AG04450 (cell line): ENCODE measurements at places on chromosomes 13 and 19.

DNA sequence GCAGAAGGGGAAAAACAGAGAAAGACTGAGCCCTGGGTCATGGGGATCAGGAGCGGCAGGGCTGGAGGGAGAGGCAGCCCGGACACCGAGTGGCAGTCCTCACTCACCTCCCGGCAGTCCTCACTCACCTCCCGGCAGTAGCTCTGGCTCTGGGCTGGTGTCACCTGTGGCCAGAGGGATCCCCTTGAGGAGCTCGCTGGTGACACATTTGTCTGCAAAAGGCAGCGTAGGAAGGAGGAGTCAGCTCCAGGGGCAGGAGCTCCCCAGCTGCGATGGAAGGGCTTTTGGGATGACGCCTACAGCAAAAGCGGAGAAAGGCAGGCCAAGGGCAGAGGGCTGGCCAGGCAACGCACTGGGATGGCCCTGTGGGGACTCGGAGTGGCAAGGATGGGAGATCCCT, 739 bp downstream of the EIF3G start:
- DNase-seq = no peak

- DNase-seq = no peak
Observed at GRCh38 chr13:94674609-94675348, 37.6 kb downstream of the SOX21 start.

DNA sequence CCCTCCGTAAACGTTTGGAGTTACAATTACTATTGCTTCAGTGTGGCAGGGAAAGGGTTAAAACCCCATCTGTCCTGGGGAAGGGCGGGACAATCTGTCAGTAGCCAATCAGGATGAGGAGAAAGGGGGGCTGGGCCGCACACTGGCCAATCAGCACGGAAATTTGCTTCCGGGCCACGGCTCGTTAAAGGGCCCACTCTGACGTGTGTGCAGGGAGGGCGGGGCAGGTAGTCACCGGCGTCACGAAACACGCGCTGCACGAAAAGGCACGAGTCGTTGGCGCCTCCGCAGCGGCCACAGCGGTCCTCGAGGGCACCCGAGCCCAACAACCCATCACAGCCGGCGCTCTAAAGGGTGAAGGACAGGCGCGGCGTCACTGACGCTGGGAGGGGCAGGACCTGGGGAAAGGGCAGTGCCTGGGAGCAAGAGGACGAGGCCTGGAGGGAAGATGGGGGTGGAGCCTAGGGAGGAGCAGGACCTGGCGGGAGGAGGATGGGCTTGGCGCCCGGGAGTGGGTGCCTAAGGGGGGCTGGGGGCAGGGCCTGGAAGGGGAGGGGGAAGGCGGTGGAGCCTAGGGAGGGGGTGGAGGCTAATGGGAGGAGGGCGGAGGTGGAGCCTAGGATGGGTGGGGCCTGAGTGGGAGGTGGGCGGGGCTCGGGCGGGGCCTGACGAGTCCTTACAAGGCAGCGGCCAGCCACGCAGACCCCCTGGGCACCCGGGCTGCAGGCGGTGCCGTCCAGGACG, 4.9 kb downstream of the ADAMTSL5 start:
- peak; percentile 91 for DNase-seq

DNA sequence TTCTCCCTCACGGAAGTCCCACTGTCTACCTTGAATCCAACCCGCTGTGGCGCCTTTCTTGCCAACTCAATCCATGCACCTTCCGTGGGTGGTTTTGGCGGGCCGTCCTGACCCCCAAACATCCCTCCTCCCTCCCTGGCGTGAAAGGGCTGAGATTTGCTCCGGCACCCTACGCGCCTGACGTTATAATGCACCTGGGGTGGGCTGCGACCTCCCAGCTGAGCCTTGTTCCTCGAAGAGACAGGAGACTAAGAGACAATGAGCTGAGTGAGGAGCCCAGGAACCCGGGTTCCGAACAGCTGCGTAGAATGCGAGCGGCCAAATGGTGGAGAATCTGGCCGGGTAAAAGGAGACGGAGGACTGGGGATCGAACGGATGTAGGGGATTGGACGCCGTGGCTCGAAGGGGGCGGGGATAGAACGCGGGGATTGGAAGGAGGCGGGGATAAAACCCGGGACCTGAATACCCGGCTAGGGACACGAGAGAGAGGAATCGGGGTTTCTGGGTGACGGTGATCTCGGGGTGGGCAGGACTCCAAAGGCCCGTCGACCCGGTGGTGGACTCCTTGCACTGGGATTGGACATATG, at the start of gene CPT1C:
Gene CPT1C, plus strand, starts transcription at position 461 of the 587 bp plus-strand sequence. CDS start 1,137 bp downstream, outside the sequence.
- DNase-seq = peak; percentile 61

GRCh38 chr19:40411125-40411842, 1.9 kb downstream of the PRX start:
- no peak for DNase-seq

DNA sequence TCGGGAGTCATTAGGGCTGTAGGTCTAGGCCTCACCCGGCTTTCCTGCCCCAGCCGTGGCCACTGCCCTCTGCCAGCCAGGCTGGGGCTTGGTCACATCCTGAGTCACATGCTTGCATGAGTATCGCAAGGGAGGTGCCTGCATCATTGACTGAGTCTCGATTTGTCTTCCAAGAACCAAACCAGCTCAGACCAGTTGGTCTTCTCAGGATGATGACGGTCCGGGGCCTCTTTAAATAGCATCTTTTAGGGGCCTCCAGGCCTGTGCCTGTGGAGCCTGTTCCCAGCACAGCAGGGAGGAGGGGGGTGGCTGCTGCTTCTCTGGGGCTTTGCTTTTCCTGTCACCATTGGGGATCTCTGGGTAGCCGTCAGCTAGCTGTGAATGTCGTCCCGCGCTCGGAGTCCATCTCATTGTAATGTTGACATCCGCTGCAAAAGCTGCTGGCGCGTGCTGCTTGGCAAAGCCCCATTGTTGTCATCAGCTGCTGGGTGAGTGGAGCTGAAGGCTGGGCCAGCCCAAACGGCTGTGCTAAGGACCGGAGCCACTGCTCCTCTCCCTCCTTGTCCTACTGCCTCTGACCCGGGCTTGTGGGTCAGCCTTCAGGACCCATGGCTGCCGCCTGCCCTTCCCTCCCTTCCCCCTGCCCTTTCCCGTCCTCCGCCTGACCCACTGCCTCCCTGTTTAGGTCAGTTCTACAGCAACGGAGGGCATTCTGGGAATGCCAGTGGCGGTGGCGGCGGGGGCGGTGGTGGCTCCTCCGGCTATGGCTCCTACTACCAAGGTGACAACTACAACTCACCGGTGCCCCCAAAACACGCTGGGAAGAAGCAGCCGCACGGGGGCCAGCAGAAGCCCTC, 14.3 kb upstream of the QTRT1 start:
- DNase-seq = no peak

GRCh38 chr19:13100031-13100588, 2.5 kb downstream of the LYL1 start:
- no peak for DNase-seq

DNA sequence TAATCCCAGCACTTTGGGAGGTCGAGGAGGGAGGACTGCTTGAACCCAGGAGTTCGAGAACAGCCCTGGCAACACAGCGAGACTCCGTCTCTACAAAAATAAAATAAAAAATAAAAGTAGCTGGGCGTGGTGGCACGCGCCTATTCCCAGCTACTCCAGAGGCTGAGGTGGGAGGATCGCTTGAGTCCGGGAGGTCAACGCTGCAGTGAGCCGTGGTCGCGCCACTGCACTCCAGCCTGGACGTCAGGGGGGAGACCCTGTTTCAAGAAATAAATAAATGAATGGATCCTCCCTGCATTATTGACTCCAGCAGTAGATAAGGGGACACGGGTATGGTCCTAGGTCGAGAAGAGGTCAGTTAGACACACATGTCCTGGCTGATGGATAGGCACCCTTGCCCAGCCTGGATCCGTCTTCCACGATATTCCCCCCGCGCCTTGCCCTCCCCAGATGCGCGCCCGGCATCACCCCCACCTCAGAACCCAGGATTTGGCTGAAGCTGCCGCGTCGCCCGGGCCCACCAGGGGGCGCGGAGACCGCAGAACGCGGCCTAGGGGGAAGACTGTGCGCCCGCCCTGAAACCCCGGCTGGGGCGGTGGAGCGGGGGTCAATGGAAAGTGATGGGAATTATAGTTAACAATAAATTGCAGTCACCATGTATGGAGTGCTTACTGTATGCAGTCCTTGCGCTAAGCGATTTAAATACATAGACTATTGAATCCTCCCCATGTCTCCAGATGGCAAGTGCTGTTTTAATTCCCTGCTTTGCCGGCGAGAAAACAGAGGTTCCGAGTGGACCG, 2.1 kb upstream of the HOOK2 start:
- DNase-seq = no peak

DNA sequence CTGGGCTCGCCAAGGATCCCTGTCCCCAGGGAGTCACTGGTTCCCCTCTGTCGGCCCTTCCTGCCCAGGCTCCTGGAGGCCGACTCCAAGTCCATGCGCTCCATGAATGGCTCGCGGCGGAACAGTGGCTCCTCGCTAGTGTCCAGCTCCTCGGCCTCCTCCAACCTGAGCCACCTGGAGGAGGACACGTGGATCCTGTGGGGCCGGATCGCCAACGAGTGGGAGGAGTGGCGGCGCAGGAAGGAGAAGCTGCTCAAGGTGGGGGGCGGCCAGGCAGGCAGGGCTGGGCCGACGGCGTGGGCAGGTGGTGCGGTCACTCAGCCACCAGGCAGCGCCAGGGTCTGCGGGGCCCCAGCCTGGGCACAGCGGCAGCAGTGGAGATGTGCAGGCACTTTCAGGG, 17.6 kb downstream of the EVI5L start:
- no peak for DNase-seq

DNA sequence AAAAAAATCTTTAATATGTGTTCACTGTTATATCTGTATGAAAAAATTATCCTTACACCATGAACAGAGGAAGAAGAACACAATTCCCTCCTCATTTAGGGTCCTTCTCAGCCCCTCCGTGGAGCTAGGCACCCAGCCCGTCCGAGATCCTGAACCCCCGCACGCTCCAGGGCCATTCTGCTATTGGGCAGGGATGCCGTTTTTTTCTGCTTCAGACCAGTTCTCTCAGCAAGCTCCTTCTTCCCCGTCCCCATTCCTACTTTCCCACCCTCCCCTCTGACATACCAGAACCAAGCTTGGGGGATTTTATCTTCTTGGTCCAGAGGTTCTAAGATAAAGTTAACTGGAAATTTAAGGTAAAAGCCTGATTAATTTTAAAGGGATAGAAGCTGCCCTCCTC, 36.2 kb downstream of the ATP12A start:
- DNase-seq = no peak

DNA sequence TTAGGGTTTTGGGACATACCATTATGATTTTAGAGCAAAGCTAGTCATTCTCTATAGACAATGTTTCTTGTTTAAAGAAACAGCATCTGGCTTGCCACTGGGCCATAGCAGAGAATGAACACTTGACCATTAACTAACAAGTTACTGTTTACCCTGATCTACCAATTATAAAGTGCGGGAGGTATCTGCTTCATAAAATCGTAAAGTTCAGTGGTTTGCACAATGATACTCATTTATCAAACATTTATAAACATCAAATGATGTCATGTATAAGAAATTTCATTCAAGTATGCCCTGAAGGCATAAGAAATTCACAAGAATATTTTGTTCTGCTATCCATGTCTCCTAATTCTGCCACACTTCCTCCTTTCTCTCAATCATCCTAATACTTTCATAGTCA, 139.2 kb downstream of the PCDH20 start:
- no peak for DNase-seq

DNA sequence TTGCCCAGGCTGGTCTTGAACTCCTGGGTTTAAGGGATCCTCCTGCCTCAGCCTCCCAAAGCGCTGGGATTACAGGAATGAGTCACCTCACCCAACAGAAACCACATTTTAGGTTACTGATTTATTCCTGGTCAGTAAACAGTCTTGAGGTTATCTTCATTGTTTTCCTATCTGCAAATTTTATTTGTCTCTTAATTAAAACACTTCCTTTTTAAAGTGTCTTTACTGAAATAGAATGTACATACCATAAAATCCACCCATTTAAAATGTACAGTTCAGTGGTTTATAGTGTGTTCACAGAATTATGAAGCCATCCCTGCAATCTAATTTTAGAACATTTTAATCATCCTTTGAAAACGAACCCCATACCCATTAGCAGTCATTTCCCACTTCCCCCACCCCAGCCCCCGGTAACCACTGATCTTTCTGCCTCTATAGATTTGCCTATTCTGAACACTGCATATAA, 63.0 kb downstream of the MAP4K1 start:
- DNase-seq = no peak

GRCh38 chr19:51372649-51373504, at the start of gene NKG7:
Gene NKG7, minus strand, starts transcription at chr19:51372654. Its CDS starts 119 bp downstream, at chr19:51372535.
- no peak for DNase-seq

DNA sequence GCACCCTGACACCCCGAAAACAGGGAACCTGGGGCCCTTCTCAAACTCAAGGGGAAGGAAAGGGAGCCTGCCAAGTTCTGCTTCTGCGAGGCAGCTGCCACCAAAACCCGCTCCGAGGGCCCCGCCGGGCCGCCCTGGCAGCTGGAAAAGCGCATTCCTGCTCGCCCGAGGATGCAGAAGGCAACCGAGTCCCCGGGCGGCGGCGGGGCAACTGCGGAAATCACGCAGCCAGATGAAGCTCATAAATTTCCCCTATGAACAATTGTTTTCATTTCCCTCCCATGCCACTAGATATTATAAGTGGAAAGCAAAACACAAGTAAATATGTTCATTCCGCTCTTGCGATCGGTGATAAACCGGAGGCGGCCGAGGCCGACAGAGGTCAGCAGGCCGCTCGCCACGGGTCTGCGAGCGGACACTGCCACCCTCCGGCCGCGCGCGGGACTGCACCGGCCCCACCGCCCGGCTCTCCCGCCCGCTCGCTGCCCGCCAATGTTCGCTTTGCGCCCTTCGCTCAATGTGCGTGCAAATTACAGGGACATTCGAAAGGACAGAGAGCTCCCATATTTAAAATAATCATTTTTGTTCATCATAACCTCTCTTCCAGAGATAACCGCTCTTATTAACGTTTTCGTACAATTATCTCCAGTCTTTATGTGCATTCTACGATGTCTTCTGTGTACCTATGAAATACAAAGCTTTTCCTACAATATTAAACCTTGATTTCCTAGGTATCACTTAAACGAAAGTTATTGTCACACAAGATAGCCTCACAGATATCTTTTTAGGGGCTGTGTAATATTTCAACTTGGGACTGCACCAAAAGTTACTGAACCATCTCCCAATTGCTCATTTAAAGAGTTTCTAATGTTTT, 120.8 kb upstream of the ZNF507 start:
- no peak for DNase-seq

DNA sequence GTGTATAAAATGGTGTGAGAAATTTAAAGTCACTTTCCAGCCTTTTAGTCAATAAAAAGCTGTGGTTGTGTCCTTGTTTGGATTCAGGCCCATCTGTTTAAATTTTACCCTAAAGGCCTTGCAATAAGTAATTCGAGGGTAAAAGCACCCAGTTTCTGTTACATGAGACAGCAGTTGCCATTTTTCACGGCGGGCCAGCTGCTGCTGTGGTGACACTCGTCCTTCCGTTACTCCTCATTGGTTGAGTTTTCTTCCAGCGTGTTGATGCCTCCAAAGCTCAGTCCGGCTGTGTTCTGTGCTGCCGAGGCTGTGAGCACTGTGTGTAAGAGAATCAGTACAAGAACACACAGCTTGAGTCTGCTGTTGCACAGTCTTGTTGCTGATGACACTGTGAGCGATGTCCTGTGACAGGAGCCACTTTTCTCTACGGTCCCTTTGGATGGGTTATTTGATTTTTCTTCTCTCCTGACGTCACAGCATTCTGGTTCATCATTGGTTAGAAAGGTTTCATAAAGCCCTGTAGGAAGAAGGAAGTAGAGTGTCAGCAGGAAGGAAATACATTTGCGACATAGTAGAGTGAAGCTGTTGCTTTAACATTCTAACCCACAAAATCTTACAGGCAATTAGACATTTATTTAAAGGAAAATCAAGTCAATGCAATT, 602.5 kb upstream of the ARGLU1 start:
- DNase-seq = no peak
